Brain pericyte (primary cell): ENCODE measurements at places on chromosomes 3 and 15.

GRCh38 chr3:82002491-82002890 is 241.0 kb upstream of the GBE1 start:
- no peak for DNase-seq

DNA sequence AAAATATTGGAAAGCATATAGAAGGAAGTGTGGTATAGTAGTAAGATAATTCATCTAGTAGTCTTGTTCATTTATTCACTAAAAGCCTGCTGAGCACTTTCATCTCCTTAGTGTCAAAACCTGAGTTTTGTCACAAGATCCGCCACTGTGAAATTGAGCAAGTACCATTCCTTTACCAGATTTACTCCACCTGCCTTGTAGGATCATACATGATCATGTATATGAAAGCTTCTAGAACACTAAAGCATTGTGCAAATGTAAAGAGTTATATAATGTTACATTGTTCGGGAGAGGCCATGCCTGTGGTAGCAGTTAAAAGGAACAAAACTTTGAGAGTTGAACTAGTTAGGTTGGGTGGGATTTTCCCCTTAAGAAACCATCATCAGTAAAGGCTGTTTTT is 35.0 kb downstream of the UBE2E2 start:
- no peak for DNase-seq

DNA sequence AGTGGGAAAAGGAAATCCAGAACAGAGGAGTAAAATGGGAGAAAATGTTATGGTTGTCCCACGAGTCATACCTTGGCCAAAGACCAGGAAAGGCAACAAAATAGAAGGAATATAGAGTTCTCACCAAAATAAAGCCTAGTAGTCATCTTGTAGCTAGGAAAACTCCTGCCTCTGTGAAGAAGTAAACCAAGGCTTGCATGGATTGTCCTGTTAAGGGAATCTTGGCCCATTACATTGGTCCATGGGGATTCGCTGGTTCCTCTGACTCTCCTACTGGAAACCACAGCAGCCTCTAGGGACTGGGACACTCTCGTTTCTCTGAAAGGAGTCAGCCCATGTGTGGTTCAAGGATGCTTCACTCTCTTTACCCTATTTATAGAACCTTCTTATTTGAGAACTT is 62.9 kb upstream of the FNDC3B start:
- DNase-seq: no peak

DNA sequence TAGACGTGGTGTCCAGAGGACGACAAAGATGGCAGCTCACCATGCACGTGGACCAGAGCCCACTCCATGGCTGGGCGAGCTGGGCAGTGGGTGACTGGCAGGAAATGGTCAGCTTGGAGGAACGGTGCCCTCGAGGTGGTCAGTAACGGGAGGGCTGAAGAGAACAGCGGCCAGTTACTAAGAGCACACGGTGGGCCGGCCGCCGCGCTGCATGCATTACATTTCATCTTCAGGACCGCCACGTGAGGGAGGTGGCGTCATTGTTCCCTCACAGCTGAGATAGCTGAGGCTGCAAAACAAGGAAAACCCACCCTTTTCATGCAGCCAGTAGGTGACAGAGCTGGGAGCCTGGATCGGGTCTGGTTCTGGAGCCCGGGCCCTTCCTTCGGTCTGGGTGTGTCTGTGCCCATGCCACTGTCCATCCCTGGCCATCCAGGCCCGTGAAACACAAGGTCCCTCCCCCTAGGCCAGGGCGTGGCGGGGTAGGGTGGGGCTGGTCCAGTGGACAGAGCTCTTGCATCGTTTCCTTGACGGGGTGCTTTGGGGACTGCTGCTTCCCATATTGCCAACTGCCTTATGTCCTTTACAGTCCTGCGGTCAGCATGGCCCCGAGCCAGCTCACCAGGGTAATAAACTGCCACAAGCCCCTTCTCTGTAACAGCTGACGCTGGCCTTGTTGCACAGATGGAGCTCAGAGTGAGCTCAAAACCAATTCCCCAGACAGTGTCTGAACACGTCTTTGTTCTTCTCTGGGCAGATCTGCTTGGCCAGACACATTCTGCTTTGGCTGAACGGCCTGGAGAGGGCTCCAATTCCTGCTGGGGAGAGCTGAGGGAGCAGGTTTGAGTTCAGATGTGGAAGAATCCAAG is 51.8 kb downstream of the RGMA start:
- DNase-seq: peak; percentile 37

GRCh38 chr3:41469083-41469482 is 269.8 kb downstream of the CTNNB1 start:
- DNase-seq: no peak

GRCh38 chr15:62983956-62984355 is 58.6 kb upstream of the TPM1 start:
- DNase-seq: no peak

DNA sequence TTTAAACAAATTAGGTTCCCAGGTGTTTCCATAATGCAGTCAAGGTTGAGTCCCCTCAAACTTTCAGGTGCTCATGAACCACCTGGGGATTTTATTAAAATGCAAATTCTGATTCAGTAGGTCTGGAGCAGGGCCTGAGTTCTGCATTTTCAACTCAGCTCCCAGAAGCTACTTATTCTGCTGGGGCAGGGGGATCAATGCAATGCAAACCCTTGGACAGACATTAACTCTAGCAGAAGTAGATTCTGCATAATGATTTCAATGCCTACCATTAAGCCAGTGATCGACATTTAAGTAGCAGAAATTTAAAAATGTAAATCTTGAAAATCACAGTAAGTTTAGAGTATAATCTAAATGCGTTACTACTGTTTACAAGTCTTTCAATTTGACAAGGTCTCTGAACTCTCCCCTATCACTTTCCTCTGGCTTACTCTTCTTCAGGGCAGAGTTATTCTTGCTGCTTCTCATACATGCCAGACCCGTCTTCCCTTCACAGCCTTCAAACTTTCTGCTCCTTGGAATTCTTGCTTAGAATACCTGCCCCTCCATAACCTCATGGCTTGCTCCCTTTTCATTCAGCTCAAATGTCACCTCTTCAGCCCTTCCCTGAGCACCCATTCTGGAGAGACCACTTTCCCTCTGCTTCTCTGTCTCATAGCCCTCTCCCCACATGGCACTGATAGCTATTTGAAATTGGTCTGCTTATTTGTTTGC is 19.3 kb upstream of the DPPA4 start:
- DNase-seq: no peak

GRCh38 chr15:93819826-93820225 is 411.5 kb upstream of the MCTP2 start:
- no peak for DNase-seq

DNA sequence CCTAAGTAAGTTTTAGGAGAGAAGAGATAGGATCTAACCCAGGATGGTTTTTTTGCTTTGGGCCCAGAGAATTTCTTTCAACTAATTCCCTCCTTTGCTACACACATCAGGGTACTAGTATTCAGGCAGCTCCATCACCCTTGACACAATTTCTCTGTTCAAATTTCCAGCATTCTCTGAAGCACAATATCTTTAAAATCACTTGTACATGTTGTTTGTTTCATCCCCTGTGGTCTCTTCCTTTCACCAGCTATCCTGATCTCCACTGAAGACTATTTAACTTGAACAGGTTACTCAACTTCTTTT is 32.4 kb upstream of the FNDC3B start:
- no peak for DNase-seq

GRCh38 chr15:81454024-81454423 is 80.0 kb upstream of the TMC3 start:
- DNase-seq: no peak

DNA sequence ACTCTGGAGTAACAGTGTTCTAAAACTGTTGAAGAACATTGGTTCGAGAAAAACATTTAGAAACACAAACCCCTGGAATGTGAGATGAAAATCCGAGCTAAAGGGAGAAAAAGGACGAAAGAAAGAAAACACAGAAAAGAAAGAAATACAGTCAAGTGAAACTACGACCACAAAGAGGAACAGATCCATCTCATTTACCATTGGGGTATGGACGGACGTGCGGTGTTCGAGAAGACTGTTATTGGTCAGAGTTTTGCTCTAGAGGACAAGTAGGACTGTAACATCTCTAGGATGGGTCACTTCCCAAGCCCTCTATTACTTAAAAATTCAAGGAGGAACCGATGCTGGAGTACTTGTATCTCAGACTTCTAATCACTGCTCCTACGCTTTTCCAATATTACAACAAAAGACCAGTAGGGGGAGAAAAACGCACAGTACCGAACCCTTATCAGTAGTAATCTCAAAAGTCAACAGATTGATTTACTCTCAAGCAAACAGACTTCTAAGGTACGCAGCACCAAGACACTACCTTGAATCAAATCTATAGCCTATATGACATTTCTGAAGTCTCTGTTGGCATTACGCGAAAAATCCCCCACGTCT is 1.1 kb upstream of the PIK3CA start:
- DNase-seq: peak; percentile 45

DNA sequence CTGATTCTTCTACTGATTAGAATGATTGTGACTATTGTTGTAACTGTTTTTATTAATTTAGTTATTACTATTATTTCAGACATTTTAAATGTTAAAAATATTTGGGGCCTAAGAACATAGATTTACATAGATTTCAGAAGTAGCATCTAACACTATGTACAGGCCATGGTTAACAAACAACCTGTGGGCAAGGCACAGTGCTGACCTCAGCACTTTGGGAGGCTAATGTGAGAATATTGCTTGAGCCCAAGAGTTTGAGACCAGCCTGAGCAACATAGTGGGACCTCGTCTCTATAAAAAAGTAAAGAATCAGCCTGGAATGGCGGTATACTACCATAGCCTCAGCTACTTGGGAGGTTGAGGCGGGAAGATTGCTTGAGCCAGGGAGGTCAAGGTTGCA is 69.1 kb upstream of the CNTN4 start:
- no peak for DNase-seq

GRCh38 chr15:78969687-78970349 is 25.0 kb upstream of the CTSH start:
- DNase-seq: no peak

DNA sequence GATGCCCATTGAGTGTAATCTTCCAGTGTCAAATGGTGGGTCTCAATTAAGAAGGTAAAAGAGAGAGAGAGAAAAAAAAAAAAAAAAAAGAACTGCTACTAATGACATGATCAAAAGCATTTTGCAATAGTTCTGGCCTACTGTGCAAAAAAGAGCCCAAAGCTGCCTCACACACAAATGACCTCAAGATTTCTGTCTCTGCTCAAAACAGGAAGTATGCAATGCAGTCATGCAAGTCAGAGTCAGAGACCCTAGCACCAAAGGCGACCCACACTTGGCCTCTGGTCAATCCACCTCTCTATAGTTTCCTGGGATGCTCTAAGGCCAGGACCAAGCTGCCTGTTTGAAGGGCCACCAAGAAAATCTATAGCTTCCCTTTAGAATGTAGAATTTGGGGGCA is 323.5 kb downstream of the VPS13C start:
- DNase-seq: no peak

DNA sequence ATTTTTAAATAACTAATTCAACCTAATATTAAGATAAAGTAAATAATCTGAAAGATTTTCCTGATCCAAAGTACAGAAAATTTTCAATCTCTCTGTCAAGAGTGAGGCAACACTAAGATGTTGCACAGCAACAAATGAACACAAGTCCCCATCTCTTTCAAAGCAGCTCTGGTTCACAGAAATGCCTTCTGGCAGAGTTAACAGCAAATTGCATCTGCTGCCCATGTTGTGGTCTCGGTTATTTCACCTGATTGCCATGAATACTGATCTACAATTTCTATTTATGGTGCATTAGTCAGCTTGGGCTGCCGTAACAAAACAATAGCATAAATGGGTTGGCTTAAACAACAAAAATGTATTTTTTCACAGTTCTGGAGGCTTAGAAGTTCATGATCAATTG is 167.3 kb downstream of the BCHE start:
- no peak for DNase-seq

GRCh38 chr15:57607570-57608000 is 15.9 kb downstream of the MYZAP start:
- DNase-seq: no peak

DNA sequence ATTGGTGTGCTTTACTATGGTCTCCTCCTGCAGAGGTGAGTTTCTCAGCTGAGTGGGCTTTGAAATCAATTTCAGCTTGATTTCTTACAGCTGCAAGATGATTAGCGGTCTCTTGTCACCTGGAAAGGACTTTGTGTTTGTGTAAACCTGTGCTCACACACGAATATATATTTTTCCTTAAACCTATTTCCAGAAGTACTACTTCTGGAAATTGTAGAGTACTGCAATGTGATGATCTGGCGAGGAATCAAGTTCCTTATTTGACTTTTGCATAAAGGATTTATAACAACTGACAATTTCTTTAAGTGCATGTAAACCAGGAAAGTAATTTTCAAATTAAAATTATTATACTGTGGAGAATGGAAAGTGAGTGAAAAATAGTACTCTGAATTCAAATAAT is 2.1 kb downstream of the MCTP2 start:
- DNase-seq: no peak

DNA sequence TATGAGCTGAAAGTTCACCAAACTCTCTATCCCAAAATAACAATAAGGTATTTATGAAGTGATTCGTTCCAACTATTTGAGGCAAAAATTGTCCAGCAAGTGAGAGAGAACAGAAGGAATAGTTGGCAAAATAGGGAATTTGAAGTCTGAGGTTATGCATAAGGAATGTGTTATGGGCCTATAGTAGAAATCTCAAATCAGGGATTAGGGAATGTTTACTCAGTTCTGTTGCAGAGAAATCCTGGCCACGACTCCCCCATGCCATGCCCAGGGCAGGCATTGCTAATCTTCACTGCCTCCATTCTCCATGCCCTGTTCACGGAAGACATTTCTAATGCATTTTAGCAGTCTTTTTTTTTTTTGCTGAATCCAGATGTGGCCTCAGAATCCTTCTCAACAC is 58.6 kb downstream of the FLNB start:
- no peak for DNase-seq

DNA sequence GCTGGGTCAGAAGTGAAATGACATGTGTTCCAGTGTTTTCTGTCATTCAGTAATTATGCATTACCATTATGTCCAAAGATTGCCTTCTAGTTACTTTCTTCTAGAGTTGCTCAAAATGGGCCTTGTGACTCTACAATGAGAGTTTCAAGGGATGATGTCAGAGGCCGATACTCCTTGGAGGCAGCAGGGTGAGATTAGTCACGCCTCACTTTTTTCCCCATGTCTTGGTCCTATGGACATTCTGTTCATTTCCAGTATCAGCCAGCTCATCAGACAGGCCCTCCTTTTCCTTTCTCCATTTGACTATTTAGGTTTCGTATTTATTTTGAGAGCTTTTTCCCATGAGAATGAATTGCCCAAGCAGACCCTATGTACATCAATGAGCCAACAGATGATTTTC is 17.5 kb downstream of the VGLL3 start:
- DNase-seq: peak; percentile 71

DNA sequence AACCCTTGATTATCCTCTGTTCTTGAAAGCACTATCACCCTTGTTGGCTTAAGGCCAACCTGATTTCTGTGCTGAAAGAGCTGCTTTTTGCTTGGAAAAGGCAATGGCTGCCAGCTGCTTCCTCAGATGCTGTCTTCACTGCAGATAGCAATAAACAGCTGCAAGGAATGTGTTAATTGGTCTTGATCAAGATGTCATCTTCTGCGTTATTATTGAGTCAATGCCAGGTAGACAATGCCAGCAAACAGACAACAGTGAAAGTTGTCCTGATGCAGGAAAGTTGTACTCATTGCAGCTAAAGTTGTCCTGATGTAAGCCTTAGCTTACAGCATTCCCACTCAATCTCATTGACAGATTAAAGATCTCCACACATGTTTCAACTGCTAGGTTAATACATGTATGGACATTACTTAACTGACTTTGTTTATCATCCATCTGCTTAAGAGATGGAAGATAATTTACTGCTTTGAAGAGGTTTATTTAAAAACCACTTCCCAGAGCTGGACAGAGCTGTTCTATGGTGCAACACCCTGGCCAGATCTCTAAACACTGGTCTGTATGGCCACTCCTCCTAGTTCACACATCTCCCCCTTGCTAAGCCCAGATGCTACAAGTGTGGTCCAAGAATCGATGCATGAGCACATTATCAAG is 251.0 kb upstream of the MCTP2 start:
- DNase-seq: no peak
